Activated CD4-positive, alpha-beta T cell treated with anti-CD3 and anti-CD28 coated beads, Interleukin-2, amount 50 U/mL, for 16 hours (primary cell): ENCODE measurements at places on chromosomes 13 and 19.

GRCh38 chr13:23357349-23357748 is 76.2 kb downstream of the SACS start:
- no peak for DNase-seq

DNA sequence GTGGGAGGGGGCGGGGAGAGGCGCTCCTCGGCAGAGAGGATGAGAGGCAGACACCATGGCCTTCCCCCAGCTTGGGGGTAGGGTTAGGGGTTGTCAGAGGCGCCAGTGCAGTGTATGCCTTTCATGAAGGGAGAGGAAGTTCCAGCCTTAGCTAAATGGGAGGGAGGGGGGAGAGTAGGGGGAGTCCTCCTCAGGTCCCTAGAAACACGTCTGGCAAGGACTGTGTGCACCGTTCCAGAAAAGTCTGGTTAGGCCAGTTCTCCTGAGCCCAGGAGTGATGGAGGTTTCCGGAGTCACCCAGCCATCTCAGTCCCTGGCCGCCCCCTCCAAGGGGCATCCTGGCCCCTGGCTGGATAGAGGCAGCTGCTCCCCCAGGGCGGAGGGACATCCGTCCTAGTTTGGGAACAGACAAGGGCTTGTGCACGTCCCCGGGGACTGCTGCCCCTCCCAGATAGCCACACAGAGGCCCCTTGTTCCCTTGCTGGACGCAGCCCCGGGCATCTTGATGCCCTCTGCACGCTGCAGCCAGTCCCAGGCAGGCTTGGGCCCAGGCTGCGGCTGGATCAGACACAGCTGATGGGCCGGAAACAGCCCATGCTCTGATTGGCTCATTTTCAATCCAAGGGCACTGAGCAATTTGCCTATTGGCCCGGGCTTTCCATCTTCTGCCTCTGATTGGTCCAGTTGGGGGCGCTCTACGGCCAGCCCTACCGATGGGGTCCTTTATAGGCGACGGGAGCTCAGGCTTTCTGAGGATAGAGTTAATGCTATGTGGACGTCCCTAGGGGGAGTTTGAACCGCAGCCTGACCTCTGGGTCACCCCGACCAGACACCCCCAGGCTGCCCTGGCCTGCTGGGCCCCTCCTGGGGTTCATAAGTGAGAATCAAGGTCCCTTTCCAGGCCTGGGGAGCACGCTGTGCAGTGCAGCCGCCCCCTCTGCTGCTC is 3.8 kb downstream of the S1PR2 start:
- DNase-seq = no peak

DNA sequence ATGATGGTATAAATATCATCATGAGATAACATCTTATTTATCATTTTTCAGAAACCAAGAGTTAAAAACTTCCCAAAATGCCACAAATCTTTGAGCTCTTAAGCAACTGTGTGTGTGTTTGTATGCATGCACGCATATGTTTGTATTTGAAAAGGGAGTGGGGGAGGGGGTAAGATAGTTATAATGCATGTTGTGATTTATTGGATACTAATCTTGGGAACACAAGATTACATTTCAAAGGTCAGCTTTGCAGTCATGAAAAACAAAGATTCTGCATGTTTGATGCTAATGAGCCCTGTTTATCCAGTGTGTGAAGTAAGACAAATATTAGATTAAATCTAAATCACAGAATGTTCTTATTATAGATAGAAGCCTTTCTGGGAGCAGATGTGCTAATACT is 355.9 kb downstream of the DCT start:
- no peak for DNase-seq

DNA sequence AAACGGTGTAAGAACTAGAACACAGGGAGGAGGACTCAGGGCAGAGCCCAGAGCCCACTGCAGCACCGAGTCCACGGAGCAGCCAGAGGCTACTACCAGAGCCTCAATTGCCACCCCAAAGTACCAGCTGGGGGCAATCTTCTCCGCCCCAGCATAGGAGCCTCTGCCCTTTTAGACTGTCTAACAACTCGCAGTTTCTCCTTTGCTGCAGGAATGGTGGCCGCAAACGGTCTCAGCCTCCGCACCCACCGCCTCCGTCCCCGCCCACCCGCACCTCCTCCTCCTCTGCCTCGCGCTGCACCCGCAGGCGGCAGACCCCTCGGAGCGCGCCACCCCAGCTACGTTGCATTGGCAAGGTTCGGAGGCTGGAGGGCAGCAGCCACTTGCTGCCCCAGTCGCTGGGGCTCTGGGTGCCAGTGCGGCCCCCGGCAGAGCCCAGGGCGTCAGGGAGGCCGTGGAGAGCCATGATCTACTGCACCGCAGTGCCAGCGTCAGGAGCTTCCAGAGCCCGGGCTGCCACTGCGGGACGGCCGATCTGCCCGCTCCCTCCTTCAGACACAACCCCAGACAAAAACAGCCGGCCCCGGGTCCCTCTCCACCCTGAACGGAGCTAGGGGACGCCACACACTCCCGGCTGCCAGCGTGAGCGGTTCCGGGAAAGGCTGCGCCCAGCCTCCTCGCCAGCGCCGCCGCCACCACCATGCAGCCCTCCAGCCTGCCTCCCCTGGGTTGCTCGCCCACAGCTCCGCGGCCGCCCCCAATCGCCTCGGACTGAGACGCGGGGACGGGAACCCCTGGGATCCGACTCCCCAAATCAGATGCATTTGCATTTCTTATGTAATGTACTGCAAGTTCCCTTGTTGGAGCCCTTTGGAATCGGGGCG is 1.8 kb downstream of the FGF14 start:
- no peak for DNase-seq
